Panc1 (cell line): ENCODE measurements at places on chromosomes 7 and 10.

DNA sequence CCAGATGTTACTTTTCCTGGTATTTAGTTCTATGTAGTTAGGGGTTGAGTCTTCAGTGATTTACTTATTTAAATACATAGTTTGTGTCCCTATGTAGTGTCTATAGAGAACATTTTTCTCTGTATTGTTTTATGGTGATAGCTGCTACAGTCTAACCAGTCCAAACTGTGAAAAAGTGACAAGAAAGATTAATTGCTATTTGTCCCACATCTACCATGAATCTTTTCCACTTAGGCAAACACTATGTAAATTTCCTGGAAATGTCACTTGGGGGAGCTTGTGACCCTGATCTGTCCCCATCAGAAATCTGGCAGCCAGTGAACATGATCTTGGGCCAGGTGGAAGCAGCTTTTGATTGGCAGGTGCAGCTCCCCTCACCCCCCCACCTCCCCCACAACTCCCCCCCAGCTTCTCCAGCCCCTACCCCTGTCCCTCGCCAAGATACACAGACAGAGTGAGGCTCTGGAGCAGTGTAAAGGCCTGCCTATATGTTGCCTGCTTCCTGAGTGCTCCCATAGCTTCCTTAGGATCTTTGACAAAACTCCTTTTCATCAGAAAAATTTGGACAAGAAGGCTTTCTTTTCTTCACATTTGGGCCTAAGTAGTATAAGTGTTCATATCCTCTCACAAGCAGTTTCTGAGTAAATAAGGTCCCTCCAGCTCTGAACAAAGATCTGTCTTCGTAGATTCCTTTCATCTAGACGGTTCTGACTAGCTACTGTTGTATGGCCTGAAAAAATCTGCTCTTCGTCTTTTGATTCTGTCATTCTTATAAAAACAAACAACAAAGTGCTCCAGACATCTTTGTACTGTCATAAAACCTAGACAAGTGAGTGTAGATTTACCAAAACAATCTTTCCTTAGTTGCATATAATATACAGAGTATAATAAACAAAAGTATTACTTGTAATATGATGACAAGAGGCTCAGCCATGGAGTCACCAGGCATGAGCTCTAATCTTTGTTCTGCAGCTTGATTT, 31.5 kb upstream of the SLC13A1 start:
- DNase-seq = no peak

GRCh38 chr7:40879941-40880543, 745.2 kb downstream of the SUGCT start:
- no peak for DNase-seq

- DNase-seq = no peak
Observed at GRCh38 chr10:78176320-78177317, 143.0 kb downstream of the RPS24 start.

- no peak for DNase-seq
Observed at GRCh38 chr7:48839108-48839507, 85.2 kb upstream of the CDC14C start.

DNA sequence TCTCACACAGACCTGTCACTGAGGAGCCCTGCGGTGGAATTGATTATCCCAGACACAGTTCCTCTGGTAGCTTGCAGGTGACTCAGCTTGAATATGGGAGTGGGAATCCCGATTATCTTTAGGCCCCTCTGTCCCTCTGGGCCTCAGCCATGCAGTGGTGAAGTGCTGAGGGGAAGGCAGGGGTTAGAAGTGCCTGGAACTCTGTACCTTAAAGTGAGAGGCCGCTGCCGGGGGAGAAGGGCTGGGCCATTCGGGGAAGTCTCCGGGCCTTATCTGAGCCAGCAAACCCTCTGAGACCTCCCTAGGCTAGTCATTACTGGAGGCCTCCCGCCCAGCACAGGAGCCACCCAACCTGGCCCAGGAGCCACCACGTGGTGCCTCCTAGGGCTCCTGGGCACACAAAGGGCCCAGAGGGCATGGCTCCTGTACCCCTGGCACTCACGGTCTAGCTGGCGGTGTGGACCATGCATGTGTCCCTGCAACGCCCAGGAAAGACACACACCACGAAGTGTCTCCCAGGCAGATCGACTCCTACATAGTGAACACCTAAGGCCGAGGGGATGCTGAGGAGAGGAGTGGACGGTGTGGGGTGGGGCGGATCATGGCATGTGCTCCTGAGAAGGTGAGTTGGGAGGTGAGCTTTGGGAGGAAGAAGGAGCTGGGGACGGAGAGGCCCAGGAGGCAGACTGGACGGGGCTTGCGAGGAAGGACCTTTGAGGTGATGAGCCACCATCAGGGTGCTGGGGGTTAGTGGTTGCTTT, 56.2 kb downstream of the HK1 start:
- DNase-seq = no peak

DNA sequence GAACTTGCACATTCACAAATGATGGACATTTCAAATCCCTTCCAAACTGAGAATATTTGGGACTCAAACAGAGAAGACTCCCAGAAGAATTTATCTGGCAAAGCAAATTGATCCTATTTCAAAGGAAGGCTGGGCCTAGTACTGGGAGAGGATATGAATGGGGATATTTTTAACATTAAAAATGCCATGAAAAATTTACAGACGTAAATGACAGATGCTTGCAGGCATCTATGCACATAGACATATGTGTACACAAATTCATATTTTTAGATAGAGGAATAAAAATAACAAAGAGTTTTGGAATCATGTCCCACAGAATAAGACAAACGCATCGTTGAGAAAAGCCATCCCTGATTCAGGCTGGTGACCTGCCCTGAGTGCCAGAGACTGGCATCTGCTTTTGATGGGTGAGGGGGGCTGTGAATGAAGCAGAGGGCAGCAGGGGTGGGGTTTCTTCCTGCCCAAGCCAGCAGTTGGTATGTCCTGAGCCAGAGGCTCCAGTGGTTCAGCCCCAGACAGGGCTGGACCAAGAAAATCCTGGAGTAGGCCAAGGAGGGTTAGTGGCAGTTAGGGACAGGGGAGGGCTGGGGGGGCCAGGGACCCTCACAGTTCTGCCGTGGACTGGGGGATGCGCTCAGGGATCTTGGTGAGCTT, 138.5 kb downstream of the SLIT1 start:
- DNase-seq = no peak

DNA sequence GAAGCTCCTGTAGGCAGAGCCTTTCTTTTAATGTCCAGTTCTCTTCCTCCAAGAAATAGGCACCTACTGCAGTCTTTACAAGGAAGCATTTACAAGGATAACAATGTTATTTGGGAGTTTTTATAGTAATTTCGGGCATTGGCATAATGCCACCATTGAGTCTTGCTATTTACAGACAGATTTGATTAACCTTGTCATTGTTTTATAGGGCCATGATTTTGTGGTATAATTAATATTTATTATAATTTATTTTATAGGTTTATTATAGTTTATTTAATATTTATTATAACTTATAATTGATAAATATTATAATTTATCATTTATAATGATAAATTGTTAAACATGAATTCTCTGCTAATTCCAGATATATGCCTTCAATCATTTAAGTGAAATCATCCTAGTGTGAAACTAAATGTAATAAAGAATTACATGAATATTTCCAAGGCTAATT, 573 bp upstream of the POT1 start:
- no peak for DNase-seq

- no peak for DNase-seq
Observed at GRCh38 chr7:114153700-114154099, 234.9 kb upstream of the PPP1R3A start.

GRCh38 chr7:33841705-33842129, 63.6 kb upstream of the BMPER start:
- no peak for DNase-seq

- no peak for DNase-seq
Observed at GRCh38 chr10:29306688-29307087, 17.8 kb downstream of the LYZL1 start.

DNA sequence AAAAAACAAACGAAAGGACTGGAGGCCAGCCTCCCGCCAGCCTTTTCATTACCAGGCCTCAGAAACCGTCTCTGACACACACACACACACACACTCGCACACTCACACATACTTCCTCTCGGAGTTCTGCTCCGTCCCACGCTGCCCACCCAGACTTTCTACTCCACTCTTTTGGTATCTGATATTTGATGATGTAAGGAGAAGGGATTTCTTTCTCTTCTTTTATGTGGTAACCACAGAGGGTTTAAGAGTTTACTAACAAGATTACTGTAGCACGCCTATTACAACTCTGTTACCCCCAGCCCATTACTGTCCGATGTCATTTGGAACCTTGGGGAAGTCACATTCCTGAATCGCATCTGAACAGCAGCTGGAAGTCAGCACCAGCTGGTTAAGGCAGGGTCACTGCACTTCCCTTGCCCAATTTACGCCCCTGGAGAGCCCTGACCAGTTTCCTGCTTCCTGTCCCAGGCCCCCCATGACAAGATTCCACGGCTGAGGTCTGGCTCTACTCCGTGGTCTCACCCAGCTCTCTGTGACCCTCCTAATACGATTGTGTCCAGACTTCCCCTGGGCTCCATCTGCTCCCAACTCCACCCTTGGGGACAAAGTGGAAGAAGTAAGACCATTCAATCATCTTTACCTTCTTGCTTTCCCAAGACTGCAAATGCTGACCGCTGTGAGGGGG, 1.1 kb downstream of the DENND2A start:
- DNase-seq = no peak

DNA sequence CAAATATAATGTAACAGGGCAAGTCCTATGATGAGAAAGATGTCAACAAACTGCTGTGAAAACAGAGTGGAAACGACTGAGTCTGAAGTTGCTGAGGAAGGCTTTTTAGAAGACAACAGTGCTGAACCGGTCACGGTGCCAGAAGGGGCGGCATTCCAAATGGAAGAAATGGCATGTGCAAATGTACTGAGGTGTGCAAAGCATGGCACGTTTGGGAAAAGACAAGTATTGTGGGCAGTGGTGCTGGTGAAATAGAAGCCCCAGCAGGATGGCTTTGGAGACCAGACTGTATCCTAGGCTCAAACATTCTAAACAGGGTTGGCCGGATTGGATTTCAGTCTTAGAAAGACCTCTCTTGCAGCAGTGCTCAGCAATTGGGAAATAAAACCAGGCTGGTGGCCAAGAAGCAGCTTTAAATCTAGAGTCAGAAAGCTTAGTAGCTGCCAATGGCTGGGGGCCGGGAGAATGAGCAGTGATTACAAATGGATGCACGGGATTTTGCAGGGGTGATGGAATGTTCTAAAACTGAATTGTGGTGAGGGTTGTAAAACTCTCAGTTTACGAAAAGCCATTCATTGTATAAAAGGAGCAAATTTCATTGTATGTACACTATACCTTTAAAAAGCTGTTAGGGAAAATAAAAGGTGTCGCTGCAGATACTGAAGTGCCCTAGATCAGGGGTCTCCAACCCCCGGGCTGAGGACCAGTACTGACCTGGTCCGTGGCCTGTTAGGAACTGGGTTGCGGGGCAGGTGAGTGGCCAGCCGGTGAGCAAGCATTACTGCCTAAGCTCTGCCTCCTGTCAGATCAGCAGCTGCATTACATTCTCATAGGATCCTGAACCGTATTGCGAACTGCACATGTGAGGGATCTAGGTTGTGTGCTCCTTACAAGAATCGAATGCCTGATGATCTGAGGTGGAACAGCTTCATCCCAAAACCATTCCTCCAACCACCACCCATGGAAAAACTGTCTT, 141.6 kb downstream of the HIBADH start:
- no peak for DNase-seq

- DNase-seq = no peak
Observed at GRCh38 chr10:32234471-32234870, 112.5 kb downstream of the EPC1 start.

DNA sequence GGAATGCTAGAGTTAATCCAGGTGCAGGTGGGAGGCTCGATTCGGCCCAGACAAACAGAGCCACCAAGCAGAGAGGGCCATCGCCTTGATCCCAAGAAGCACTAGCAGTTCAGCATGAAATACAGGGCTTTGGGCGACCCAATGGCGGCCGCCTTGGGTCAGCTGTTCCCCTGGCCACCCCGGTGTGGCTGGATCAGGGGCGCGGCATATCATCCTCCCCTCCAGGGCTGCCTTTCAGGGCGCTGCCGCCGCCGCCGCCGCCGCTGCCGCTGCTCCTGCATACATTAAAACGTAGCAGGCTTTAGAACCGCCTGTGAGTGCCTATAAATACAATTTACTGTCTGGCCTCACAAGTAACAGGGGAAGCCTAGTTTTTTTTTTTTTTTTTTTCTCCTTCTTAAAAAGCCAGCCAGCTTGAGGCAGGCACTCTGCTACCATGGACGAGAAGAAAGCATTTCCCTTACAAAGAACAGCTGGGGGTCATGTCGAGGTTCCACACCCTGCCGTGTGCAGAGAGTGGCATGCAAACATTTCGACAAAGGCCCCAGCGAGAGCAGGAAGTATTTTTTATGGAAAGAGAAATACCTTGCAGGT, 57.7 kb upstream of the EFCAB10 start:
- DNase-seq = no peak

DNA sequence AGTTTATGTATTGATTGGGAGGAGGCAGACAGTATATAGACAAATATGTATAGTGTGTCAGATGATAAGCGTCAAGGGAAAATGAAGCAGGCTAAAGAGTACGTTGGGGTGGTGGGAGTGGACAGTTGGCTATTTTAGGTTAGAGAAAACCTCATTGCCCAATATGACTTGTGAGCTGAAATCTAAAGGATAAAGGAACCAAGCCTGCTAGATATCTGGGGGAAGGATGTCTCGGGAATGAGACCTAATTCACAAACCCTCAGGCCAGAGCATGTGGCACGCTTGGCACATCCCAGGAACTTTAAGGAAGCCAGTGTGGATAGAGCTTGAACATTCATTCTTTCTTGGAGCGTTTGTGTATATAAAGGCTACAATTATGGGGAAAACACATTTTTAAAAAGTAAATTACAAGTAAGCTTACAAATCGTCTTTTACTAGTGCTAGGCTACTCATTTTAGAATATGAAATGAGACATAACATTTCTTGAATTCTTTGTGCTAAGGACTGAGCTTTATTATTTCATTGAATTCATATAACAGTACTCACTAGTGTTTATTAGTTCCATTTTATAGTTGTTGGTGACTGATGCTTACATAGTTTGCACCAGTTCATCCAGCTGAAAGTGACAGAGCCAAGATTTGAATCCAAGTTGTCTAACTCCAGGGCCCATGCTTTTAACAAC, 9.7 kb downstream of the FHIP2A start:
- no peak for DNase-seq

GRCh38 chr7:8282871-8283270, 20.9 kb upstream of the ICA1 start:
- no peak for DNase-seq

- no peak for DNase-seq
Observed at GRCh38 chr7:18530224-18531179, 35.0 kb downstream of the HDAC9 start.
